ENCODE measurements at places on chromosomes 11 and 22.

DNA sequence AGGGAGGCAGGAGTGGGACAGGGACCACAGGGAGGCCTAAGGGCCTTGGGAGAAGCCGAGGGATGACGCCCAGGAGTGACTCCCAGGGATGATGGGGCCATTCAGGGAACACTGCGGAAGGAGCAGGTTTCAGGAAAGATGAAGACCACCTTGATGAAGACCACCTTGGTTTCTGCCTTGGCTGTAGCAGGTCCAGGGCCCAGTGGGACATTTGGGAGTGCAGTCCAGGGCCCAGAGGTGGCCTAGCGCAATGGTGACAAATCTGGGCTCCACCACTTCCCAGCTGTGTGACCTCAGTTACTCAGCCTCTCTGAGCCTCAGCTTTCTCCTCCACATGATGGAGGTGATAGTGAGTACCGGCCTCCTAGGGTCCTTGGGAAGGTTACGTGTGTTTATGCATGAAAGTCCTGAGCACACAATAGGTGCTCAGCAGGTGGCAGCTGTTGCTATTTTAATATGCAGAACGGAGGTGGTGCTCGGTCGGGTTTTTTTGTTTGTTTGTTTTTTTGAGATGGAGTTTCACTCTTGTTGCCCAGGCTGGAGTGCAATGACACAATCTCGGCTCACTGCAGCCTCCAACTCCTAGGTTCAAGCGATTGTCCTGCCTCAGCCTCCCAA is 770 bp downstream of the TSGA10IP start:
- DNase-seq = no peak

GRCh38 chr11:126152586-126152985 is 58.9 kb downstream of the RPUSD4 start:
- no peak for DNase-seq

- no peak for DNase-seq
Observed at GRCh38 chr11:94705891-94706615, 62.1 kb upstream of the AMOTL1 start.

DNA sequence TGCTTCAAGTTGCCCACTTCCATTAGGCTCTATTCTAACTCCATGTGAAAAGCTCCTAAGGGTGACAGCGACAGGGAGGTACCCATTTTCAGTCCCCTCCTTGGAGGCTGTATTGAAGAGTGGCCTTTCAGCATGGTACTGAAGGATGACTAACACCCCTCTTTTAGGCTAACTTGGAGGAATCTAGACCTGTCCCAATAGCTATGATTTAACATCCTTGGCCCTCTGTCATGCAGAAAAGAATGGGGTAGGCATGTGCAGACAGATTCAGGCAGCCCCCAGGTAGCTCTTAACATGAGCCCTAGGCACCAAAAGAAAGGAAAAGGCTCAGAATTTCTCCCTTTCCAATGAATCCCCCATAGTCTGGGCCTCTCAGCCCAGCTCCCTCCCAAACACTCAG is 89.3 kb upstream of the AMOTL1 start:
- no peak for DNase-seq

GRCh38 chr11:37533830-37534229 is 935.8 kb upstream of the RAG2 start:
- no peak for DNase-seq

GRCh38 chr22:36528341-36528740 is 625 bp downstream of the EIF3D start:
- no peak for DNase-seq

DNA sequence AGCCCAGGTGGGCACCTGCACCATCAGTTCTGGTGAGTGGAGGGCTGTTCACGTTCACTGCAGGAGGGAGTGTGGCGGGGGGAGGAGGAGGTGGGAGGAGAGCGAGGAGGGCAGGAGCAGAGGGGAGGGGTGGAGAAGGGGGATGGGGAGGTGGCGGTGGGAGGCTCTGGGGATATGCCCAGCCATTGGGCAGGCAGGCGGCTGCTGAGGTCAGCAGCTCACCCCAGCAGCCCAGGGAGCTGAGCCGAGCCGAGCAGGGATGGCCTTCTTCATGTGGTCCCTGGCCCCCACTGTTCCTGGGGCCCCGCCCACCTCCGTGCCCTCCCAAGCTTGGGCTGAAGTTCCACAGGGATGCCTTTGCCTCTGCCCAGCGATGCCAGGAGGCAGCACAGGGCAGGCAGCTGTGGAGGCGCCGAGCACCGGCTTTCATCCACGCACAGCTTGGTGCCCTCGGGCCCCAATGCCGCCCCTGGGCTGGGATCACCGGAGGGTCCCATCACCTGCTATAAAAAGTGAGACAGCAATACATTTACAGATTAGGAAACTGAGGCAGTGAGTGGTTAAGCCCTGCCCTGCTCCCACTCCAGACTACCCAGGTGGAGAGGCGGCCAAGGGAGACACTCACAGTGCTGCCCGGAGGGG is 21.6 kb downstream of the RTN4R start:
- no peak for DNase-seq

DNA sequence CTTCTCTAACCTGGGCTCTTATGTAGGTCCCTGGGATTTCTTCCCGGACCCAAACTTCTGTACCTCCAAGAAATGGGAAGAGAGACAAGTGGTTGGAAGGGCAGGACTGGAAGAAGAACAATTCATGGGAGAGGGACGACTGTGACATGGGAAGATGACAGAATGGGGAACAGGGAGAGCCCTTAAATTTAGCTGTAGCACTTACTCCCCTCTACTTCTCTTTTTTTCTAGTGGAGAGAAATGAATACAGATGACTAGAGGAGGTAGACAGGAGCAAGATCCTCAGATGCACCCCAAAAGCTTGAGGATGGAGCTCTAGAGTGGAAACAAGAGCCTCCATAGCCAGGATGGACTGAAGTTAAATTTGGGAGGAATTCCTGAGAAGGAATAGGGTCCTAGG is 2.3 kb downstream of the RHOG start:
- DNase-seq = no peak

DNA sequence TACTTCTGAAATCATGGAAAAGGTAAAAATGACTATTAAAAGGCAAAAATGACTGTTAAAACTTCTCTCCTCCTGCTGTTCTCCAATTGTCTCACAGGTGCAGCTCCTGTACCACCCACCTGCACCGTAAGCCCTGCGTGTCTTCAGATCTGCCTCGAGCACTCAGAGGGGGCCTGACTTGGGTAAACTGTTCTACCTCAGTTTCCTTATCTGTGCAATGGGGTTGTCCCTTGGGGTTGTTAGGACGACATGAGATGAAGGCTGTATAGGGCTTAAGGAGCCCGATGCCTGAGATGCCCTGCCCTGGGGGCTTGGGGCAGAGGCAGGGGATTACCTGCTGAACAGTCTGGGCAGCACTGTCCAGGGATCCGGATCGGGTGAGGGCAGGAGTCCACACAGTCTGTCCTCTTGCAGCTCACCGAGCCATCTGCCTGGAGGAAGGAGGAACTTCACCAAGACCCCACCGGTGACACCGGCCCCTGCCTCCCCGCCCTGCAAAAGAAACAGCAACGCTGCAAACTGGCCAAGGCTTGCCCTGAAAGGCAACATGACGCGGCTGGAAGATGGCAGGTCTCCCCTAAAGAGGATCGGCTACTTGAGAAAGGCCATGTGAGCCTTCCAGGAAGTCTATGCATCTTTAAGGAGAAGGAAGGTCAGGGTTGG is 26.4 kb downstream of the VWCE start:
- no peak for DNase-seq

DNA sequence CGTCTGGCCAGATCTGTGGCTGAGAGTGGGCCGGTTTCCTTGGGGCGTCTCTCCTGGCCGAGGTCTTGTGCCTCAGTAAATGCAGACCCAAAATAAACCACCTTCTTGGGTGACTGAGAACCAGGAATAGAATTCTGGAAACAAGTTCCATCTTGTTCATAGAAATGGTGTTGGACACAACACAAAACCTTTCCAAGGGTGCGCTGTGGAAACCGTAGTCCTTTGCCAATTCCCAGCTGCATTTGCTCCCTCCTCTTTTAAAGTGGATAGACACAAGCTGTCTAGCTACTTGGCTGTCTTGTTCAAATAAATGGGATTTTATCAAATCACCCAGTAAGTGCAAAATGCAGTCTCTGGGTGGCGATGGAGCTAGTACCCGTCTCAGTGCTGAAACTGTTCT is 300.2 kb downstream of the SHANK2 start:
- DNase-seq = no peak

- no peak for DNase-seq
Observed at GRCh38 chr22:47727641-47728040, 965.2 kb downstream of the TBC1D22A start.

GRCh38 chr11:29318134-29318845 is 698.5 kb downstream of the KCNA4 start:
- no peak for DNase-seq

DNA sequence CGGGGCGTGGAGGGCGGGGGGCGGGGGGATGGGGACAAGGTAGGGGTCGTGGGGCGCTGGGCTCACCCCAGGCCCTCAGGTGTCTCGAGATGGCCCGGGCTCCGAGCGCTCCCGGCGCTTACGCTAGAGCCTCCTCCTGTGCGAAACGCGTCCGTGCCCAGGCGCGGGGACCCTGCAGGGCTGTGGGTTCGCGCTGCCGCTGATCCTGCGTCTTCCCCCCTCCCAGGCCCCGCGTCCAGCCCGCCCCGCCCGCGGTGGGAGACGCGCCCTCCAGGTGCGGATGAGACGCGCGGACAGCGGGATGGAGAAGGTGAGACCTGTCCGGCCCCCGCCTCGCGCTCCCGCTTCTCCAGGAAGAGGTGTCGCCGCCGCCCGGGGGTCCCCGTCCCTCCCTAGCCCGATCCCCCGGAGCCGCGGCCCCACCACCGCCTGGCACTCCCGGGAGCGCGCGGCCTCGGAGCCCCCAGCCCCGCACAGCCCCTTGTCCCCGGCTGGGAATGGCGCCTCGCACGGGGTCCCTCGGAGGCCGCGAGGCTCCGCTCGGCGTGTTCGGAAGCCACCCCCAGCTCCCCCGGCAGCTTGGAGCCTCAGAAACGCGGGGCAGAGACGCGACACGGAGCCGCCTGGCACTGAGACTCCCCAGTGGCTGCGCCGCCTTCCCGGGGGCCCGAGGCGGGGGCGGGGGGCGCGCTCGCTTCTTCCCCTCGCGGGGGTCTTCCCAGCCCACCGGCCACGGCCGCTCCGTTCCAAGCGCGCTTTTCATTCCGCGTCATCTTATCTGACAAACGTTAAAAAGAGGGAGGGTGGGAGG is 27.6 kb upstream of the TOLLIP start:
- DNase-seq = no peak

DNA sequence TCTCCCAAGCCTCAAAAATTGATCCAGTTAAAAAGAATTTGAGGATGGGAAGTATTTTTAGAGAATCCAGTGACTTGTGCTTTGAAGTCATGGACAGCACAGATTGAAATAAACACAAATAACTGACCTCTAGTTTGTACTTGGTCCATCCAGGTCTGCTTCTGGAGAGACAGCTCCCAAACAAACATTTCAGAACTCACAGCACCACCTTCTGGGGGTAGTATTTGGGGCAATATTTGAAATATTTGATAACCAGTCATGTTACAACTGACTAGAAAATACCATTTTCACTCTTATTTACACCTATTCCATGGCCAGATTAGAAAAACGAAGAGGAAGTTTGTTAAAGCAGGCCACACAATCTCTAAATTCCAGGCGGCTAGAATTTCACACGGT is 56.2 kb downstream of the CTSC start:
- no peak for DNase-seq

DNA sequence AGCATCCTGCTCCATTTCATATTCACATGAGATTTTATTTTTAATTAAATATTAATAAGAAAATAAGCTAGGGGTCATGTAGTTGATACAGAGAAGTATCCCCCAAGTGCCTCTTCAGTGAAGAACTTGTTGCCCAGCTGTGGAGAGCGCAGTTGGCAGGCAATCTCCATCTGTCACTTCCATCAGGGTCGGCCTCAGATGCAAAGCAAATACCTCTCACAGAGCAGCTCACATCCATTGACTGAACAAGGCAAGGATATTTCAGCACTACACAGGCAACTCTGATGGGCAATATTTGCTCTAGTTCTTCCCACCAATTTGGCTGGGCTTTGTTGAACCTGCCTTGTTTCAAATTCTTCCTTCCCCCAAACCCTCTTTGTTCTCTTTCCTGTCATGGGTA is 129.4 kb downstream of the NOX4 start:
- no peak for DNase-seq

GRCh38 chr11:40170078-40170477 is 1289.4 kb downstream of the LRRC4C start:
- DNase-seq = no peak

DNA sequence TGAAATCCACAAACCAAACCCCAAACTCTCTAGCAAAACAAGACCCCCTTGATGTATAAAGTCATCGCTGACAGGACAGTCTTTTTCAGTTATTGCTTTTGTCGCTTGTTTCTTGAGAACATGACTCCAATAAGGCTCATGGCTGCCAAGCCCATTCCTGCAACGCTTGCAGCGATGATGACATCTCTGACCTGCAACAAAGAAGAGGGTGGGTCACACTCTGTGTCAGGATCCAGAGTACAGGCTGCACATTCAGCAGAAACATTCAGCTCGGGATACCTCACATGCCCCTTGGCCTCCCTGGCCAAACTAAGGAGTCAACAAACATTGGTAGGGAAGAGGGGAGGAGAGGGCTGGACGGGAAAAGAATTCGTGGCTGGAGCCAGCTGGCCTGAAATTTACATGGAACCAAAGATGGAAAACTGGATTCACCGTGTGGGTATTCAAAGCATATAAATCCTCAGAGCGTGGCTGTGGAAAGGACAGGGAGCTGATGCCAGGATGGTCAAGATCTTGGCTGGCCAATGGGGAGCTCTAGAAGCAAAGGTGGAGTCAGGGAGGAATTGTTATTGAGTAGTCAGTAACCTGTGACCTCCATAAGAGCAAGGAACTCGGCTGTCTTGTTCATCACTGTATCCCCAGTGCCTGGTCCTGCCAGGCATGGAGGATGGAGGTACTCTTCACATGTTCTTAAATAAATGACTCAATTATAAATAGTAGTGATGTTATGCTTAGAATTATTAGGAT is 11.8 kb upstream of the PLAAT2 start:
- no peak for DNase-seq

DNA sequence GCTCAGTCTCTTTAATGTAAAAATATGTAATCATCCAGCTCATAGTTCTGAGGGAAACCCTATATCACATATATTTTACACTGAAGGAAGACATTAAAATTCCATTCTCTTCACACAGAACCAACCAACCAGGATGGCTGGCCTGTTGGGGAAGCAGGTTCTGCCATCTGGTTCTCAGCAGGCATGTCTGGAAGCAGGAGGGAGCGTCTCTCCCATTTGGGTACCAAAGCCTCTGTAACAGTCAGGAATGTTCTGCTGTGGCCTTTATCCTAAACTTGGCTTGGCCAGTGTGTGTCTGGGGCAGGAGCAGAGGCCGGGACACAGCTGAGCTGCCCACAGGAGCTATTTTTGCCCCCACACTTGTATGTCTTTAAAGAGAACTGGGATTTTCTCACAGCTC is 29.2 kb downstream of the SGSM3 start:
- DNase-seq = no peak

DNA sequence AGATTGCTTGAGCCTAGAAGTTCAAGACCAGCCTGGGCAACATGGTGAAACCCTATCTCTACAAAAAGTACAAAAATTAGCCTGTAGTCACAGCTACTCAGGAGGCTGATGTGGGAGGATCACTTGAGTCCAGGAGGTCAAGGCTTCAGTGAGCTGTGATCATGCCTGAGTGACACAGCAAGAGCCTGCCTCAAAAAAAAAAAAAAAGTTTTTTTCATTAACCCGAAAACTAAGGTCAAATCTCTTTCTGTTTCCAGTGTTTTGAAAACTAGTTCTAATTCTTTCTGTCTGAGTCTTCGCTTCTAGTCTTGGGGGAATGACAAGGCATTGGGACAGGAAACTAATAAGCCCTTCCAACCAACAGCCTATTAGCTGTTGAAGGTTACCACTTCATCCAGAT is 57.6 kb downstream of the LIF start:
- no peak for DNase-seq
